LHCN-M2 (cell line): ENCODE measurements at places on chromosomes 11 and 22. TPM values are rescaled to one million over a fixed set of nuclear protein-coding genes. Genes with fewer than 3 reads are reported as not detected.

GRCh38 chr11:24738972-24739371 is 242.1 kb downstream of the LUZP2 start:
- DNase-seq = no peak

The KCNJ4 gene
- total RNA-seq = not detected in 2 replicates

The ATM gene
- total RNA-seq = 47.9 and 83.0 TPM in 2 replicates

- DNase-seq = no peak
These were observed 581.7 kb upstream of the B3GAT1 start for GRCh38 chr11:134993691-134994243.

DNA sequence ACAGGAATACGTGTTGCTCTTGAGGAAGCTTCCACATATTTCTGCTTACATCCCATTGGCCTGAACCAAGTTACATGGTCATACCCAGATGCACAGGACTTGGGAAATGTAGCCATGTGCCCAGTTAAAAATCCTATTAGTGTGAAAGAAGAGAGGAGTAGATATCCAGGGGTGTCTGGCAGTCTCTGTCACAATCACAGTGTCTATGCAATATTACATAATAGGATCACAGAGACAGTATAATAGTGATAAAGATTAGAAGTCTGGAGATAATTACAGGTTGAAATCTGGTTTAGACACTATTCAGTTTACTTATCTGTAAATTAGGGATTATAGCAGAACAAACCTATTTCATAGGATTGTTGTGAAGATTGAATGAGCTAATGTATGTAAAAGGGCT is 62.6 kb upstream of the SLC6A5 start:
- no peak for DNase-seq
